ENCODE measurements at places on chromosomes 2 and 18.
A peak's percentile ranks its signal among the peaks of the same experiment; 100 is the strongest.

- DNase-seq, result peak; percentile 15
These were observed at the start of gene IGFBP2 for GRCh38 chr2:216632952-216633615. TSS of gene IGFBP2 (plus strand) at chr2:216633420. CDS start at chr2:216633524, 104 bp downstream.

- no peak for DNase-seq
These were observed 18.7 kb downstream of the CLK1 start for GRCh38 chr2:200845669-200846325.

- no peak for DNase-seq
These were observed 86.6 kb downstream of the ASB1 start for GRCh38 chr2:238513346-238513745.

DNA sequence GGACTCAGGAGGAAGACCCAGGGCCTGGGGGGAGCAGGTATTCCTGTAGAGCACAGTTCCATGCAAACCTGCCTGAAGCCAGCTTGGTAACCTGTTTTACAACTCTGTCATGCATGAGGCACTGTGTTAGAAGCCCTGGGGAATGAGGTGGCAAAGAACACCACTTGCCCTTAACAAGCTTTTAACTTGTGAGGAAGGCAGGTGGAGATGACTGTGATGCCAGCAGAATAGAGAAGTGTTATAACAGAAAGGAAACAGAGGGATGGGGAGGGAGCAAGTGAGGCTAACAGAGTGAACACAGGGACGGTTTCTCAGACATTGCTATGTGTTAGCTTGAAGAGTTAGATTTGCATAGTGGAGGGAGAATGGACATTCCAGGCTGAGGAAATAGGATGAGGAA is 11.5 kb upstream of the IL1A start:
- no peak for DNase-seq

DNA sequence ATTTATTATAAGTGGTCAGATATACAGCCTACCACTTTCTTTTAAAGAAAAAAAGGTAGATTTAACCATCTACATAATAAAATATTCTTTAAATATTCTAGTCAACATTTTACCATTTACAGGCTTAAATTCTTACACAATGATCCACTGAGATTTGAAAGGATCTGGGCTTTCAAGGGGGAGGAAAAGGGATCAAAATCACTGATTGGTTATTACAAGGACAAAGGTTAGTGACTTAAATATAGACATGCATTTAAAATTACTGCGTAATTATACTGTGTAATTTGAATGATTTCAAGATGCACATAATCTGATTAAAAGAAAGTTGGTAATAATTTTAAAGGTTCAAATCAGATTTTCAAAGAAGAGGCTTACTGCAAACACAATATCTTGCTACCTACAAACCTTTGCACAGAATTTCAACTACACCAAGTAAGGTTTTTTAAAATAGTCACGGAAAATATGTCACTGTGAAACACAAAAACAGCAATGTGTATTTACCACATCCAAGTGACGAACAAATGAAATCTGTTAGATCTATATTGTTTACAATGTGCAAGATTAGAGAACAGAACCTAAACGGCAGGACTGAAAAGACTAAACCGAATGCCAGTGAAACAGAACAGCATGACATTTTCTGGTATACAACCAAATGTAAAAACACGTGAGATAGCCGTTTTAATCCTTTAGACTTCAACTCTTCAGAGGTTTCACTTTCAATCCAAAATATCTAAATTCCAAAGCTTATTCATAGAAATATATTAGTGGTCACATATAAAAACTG is 40.8 kb downstream of the RTN4 start:
- DNase-seq, result no peak

GRCh38 chr2:181904022-181904632 is 12.6 kb downstream of the ITPRID2 start:
- DNase-seq, result peak; percentile 17

DNA sequence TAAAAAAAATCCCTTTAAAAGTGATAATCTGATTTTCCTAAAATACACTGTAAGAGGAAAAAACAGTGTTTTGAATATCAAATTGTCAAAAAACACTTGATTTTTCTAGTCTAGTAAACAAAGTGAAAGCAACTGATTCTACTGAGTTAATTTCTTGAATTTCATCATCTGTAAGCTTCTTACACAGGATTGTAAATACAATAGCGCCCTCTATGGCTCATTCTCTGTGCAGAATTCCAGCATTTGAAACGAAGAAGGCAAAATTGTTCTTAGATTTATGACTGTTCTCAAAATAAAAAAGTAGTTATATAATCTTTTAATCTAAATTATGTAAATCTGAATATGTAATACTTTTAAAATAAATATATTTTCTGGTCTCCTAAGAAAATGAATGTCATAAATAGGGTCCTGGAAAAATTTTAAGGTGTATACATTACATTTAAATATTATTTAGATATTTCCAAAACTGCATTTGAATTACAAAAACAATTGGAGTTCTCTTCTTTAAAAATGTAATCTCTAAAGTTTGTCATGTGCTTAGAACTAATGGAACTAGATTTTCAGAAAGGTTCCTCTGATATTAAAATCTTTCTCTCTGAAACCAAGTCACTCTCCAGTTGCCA is 176.9 kb upstream of the MC4R start:
- peak; percentile 73 for DNase-seq

- no peak for DNase-seq
These were observed 8.0 kb downstream of the SNORC start for GRCh38 chr2:232877940-232878511.

- no peak for DNase-seq
These were observed 213.1 kb downstream of the NYAP2 start for GRCh38 chr2:225612636-225613035.

GRCh38 chr2:225004597-225004996 is 37.7 kb downstream of the DOCK10 start:
- DNase-seq, result no peak

DNA sequence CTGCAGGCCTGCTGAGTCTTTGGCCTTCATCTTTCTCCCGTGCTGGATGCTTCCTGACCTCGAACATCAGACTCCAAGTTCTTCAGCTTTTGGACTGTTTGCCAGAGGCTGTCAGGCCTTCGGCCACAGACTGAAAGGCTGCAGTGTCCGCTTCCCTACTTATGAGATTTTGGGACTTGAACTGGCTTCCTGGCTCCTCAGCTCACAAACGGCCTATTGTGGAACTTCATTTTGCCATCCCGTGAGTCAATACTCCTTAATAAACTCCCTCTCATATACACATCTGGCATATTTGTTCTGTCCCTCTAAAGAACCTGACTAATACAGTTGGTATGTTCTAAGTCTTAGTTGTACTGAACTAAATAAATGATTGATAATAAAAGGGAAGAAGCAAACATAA is 702.8 kb upstream of the LINC00305 start:
- DNase-seq, result no peak

- no peak for DNase-seq
These were observed 17.1 kb downstream of the TMEM185B start for GRCh38 chr2:120206022-120206581.

DNA sequence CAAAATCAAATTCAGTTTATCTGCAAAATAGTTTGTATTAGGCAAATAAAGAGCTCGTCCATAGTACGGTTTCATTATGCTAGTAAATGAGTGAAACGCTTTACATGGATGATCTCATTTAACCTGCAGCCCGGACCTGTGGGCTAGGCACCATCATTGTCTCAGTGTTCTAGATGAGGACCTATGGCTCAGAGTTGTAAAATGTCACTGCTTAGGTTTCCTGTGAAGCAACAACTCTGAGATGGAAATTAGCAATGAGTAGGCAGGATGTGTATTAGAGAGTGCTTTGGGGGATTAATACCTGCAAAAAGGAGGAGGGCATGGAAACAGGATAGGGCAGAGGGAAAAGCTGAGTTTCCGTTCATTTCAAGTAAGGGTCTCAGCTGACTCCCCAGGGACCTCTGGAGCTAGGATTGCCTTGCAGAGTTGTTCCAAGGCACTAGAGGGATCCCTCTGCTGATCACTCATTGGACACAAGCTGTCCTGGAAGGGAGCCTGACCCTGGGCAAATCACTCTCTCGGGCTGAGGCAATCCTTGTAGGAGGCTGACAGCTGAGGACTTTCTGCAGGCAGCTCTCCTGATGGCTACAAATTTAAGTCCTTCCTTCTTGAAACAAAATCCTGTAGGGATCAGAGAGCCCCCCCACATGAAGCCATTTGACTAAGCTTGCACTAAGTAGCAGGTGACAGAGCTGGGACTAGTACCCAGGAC is 58.8 kb upstream of the SIX2 start:
- no peak for DNase-seq

DNA sequence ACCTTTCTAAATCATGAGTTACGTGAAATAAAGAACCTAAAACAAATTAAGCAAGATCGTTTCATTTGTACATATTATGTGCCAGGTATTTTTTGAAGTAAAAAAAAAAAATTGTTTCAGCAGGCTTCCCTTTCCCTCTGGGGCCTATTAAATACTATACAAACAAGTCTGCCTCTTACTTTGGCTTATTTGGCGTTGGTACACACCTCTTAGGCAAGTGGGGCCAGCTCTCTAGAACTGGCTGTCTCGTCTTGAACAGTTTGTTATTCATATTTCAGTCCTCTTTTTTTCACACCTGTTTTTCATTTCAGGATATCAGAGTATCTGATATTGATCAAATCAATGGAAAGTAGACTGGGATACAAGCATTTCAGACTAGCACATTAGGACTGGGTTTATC is 27.4 kb upstream of the PPP3R1 start:
- no peak for DNase-seq

DNA sequence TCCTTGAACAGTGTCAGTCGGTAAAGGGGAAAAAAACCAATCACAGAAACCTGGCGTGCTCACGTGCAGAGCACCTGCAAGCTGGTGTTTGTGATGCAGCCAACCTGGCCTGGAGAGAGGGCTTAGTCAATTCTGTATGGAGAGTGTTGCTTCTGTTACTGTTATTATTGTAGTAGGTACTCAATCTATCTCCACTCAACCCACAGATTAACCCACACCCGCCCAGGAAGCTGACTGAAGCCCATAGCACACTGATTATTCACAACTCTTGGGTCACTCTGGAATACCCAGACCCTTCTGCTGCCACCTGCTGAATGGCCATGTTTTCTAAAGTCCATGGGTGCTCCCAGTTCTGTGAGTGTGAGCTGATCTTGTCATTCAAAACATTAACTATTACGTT is 53.9 kb downstream of the TNFRSF11A start:
- no peak for DNase-seq

DNA sequence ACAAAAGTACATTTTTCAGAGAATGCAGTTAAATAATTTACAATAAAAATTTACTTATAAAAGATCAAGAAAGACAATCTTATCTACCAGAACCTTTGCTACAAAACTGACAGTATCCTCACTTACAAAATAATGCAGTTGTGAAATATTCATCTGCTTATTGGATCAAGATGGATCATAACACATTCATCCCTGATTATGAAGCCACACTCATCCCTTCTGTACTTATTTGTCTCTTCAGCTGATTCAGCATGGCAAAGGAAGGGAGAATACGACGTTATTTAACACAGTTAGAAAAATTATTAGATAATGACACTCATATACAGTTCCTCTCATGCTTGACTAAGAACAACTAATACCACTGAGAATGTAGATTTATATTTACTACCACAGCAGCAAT is 46.4 kb downstream of the TCF4 start:
- no peak for DNase-seq

- DNase-seq, result no peak
These were observed 10.8 kb downstream of the OXER1 start for GRCh38 chr2:42752816-42753813.

DNA sequence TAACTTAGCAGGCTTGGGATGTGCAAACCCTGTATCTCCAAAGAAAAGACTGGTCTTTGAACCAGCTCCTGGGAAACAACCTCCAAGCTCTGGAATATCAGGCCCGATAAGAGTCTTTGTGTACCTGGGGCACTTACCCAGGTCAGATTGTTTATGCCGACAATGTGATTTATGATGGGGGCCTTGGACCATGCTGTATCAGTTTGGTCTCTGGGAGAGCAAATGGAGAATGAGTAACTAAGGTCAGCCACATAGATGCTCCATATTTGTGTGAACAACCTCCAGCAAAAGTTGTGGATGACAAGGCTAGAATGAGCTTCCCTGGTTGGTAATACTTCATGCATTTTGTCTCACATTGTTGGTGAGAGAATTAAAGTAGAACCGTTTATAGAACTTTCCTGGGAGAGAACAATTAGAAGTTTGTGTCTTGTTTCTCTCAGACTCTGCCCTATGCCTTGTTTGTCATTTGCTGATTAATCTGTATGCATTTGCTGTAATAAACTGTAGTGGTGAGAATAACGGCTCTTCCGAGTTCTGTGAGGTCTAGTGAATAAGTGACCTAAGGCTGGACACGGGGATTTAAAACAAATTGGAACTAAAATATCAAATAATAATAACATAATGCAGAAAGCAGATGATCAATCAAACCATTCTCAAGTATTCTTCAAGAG is 259.1 kb downstream of the XIRP2 start:
- no peak for DNase-seq

GRCh38 chr2:169071455-169071854 is 2.1 kb downstream of the DHRS9 start:
- no peak for DNase-seq

GRCh38 chr2:81247648-81248047 is 943.1 kb upstream of the LRRTM1 start:
- no peak for DNase-seq

DNA sequence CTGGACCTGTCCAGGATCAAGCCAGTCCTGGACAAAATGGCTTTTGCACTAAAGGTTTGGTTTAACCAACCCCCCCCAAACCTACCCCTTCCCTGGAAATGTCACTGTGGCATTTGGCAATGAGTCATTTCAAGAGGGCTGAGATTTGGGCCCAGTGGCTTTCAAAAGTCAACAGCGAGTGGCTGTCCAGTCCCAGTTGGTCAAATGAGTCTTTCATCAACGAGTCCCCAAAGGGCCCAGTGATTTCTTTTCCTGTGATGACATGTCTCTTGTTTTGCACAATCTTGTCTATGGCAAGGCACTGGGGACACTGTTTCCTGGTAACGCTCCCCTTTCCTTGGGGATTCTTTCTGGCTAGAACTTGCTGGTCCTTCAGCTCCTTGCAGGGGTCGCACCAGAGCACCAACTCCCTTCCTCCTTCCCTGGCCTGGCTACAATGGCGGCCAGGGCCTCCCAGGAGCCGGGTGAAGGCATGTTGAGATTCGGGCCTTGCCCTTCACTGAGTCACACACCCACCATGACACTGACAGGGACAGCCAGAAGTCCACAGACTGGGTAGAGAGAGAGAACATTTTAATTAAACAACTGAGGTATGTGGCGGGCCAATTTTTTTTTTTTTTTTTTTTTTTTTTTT is 87.2 kb downstream of the SMAD7 start:
- DNase-seq, result no peak

DNA sequence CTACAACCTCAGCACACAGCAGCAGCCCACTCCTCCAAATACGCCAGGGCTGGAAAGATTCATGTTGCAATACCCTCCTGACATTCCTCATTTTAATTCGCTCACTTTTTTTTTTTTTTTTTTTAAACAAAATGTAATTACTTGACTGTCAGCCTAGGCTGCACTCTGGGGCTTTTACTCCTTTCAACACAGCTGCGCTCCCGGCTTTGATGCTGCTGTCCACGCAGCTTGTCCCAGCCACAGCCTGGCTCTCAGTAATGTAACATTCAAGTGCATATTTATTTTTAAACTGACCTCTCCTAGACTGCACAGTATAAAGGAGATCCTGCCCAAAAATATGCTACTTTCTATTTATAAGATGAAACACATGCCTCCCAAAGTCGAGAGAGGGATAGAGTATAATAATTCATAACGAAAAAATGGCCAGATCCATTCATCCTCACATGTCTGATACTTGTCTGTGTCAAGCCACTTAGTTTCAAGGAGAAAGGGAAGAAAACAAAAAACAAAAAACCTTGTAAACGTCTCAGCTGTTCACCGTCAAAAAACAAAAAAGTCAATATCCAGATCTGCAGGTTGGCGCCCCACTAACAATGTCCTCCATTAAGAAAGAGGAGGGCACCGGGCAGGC is 949 bp downstream of the CDC42EP3 start:
- no peak for DNase-seq
